ENCODE measurements at places on chromosomes 13 and 19.

DNA sequence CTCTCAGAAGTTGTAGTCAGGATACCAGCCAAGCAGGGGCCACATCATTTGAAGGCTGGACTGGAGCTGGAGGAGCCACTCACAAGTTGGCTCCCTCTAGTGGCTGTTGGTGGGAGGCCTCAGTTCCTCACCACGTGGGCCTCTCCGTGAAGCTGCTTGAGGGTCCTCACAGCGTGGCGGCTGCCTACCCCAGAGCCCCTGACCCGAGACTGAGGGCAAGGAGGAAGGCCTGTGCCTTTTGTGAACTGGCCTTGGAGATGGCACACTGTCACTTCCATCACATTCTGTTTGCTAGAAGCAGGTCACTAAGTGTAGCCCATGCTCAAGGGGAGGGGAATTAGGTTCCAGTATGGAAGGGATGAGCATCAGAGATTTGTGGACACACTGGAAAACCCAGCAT lies 14.6 kb downstream of the GNA11 start:
- peak; percentile 67 for DNase-seq

DNA sequence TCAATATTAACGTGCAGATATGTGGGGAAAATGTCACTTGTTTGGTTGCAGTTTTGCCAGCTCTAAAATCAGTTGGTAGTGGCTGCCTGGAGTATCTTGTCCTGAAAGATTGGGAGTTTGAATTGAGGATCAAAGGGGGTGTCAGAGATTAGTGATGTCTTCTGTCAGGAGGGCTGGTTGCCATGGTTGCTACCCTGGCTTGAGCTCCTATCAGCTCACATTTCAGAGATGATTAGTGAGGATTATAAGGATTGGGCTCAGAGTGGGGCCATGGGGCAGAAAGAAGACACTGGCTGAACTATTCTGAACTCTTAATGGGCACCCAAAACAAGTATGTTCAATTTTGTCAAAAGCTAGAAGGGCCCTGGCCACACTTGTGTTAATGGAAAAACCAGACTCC lies 95.5 kb upstream of the RNF113B start:
- no peak for DNase-seq

GRCh38 chr13:99384468-99384867 lies 77.3 kb upstream of the GPR183 start:
- no peak for DNase-seq

- no peak for DNase-seq
Measured at GRCh38 chr19:28887920-28888618, 324.9 kb downstream of the UQCRFS1 start.

DNA sequence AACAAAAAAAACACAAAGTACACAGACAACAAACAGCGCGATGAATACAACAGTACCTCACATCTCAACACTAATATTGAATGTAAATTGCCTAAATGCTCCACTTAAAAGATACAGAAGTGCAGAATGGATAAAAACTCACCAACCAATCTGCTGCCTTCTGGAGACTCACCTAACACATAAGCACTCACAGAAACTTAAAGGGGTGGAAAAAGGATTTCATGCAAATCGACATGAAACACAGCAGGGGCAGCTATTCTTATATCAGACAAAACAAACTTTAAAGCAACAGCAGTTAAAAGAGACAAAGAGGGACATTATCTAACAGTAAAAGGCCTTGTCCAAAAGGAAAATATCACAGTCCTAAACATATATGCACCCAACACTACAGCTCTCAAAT lies 209.5 kb downstream of the ABCC4 start:
- DNase-seq = no peak

DNA sequence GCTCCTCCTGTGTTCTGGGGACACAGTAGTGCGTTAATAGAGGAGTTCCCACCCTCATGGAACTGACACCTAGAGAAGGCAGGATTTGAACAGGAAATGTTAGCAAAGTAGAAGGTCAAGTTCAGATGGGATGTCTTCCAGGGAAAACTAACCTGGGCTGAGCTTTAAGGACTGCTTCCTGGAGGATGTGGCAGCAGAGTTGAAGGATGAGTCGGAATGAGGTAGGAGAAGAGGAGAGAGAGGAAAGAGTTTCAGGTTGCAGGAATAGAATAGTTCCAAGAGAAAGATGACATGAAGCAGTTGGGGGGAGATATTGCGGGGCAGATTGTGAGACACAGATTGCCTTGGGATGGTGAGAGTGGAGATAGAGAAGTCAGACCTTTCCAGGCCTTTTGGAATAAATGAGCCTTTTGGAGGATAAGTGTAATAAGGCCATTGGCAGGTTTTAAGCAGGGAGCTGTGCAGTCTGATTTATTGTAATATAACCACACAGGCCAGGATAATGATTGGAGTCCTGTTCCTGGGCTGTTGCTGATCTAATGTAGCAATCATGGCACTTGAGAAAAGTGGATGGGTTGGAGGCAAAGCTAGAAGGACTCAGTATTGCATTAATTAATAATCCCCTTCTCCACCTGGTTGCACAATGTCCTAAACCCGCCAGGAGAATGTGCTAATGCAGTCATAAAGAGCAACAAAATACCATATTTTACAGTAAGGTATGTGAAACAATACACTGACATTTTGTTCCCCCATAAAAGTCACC lies 205.4 kb downstream of the SHISA2 start:
- no peak for DNase-seq

DNA sequence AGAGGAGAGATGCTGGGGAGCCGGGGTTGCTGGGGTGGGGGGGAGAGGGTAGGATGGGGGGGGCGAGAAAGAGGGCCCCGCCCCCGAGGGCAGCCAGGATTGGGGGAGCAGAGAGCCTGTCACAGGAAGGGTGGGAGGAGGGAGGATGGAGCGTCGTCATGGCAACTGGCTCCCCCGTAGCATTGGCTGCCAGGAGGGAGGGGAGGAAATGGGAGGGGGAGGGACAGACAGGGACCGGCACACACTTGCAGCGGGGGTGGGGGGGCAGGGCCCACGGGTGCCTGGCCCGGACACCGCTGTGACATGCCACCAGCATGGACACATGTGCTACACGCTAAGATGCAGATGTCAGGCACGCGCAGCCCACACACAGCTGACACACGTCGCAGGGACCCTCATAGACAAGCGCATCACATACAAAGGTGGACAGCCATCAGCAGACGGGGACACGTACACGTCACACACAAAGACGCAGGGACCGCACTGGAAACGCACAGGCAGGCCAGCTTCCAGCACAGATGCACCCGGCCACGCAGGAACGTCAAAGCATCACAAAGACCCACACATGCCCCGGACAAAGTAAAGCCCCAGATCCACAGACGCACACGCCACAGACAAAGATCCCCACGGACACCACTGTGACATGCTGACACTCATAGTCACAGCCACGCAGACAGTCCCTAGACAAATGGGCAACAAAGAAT lies at the start of gene LMTK3:
Gene LMTK3 (minus strand): TSS at position 36 of the 704 bp plus-strand sequence. CDS start 259 bp downstream, outside the sequence.
- peak; percentile 82 for DNase-seq

DNA sequence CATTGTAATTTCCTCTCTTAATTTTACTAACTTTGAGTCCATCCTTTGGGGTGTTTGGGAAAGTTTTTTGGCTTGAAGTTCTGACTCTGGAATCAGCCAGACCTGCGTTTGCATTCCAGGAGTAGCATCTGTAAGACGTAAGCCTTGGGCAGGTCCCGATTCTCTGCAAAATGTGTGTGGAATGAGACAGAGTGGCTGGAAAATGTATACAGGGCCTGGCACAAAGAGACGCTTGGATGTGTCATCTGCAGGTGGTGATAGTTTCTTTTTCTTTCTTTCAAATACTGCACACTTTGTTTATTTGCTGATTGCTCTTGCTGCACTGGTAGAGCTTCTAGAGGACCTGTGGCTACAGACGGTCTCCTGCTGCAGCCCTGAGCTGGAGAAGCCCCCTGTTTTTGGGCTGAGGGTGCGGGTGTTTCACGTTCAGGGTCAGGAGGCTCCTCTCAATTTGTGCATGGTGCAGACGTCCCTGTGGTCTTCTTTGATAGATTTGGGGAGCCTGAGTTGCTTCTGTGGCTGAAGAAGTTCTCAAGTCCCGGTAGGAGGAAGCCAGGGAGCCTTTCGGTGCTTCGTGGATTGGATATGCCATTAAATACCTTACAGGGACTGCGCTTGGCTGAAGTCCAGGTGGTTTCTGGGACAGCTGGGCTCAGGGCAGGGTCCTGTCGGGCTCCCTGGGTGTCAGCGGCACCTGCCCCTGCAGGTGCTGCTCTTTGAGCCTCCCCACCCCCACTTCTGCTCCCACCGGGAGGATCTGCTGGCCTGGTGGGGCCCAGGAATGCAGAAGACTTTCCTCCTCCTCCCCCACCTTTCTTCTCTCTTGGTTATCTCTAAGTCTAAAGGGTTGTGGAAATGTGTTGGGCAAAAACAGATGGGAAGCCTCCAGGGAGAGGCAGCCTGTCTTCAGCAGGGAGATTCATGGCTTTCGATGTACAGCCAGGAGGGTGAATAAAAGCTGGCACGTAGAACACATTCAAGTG lies 44.0 kb upstream of the GAS6 start:
- DNase-seq = no peak

- DNase-seq = peak; percentile 93
Measured at GRCh38 chr19:18173572-18174288, at the start of gene IFI30. Gene IFI30, plus strand, starts transcription at chr19:18173813. Its CDS starts 29 bp downstream, at chr19:18173842.

- no peak for DNase-seq
Measured at GRCh38 chr13:46757640-46758039, 39.3 kb downstream of the ESD start.

- peak; percentile 44 for DNase-seq
Measured at GRCh38 chr19:33194886-33195644, 935 bp downstream of the LRP3 start.

GRCh38 chr19:5926641-5927440 lies 12.8 kb downstream of the CAPS start:
- no peak for DNase-seq

GRCh38 chr13:73218181-73218580 lies 159.4 kb downstream of the KLF5 start:
- no peak for DNase-seq

GRCh38 chr19:23273022-23273589 lies 22.9 kb upstream of the ZNF724 start:
- DNase-seq = peak; percentile 45

DNA sequence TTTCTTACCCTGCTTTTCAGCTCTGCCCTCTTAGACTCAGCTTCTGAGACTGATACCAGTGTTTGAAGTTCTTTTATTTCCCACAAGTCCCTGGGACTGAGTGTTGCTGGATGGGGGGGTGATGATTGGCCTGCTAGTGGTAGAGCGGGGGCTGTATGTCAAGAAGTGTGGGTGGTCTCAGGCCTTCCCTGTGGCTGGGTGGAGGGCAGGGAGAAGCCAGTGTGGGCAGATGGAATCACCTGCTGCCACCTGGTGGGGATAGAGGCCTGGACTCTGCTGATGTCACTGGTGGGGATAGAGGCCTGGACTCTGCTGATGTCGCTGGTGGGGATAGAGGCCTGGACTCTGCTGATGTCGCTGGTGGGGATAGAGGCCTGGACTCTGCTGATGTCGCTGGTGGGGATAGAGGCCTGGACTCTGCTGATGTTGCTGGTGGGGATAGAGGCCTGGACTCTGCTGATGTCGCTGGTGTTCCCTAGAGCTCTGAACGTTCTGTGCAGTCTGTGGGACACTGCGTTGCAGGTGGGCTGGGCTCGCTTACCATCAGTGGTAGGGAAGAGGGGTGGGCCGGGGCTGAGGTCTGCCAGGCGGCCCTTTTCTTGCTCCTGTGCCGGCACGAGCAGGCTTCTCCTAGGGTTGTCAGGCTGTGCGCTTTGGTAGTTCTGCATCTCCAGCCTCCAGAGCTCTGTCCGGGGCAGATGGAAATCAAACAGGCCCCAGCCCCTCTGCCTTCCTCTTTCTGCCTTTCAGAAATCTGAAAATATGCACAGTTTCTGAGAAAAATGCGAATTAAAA lies 101.3 kb downstream of the ARHGEF7 start:
- no peak for DNase-seq

DNA sequence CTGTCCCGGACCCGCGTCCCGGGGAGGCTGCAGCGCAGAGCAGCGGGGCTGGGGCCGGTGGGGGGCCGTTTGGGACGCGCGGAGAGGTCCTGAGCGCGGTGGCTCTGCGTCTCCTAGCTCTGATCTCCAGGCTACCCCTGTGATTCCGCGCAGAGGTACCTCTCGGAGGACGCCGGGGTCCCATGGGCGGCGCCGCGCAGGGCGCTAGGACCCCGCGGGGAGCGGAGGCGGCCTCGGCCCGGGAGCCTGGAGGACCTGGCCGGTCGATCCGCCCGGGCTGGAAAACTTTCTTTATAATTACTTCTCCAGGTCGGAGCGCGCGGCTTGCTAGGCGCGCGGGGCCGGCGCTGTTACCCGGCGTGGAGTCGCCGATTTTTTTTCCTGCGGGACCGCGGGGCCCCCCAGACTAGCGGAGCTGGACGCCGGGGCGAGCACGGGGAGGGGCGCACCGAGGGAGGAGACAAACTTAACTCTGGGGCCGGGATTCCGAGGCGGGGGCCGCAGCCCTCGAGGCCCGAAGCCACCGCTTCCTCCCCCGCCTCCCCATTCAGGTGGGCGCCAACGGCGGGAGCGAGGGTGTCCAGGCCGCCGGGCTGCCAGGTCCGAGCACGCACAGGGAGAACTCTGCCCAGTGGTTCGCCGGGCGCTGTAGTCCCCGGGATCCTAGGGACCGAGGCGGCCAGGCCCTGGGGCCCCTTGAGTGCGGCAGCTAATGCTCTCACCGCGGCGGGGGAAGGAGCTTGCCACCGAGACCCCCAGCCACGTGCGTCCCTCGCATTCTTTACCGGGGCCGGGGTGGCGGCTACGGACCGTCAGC lies 848 bp upstream of the CEBPA start:
- DNase-seq = peak; percentile 63

DNA sequence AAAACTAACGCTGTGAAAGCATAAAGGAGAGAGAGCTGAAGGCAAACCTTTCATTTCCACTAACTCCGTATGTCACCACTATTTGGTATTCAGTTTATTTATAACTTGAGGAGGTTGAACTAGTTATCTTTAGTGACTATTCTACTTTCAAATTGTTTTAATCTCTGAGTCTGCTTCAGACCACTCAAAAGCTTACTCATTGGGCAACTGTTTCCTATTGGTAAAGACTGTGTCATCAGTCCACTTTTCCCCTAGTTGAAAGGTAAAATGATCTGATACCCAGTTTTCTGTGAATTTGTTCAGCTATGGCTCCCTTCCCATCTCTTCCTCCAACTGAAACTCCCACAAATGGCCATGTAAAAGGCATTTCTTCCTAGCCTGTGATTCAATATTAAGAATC lies 39.1 kb downstream of the TEX26 start:
- no peak for DNase-seq

- no peak for DNase-seq
Measured at GRCh38 chr13:40269086-40269485, 397.4 kb downstream of the FOXO1 start.

DNA sequence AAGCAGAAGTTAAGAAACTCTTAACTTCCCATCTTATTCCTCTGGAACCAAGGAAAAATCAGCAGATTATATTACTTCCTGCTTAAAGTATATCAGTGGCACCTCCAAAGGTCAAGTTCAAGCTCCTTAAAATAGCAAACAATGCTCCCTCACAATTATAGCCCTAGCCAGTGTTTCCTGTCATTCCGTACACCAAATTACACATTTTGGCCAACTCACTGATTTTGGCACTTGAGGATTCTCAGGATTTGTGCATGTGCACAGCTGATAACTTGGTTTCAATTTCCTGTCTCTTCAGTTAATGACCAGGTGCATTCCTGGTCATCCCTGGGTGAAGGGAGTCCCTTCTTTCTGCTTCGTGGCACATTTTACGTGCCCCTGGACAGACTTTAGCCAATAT lies 42.0 kb downstream of the TPP2 start:
- DNase-seq = no peak
